Psoas muscle (tissue), 8 donors: ENCODE measurements at places on chromosomes 5 and 9. TPM values are rescaled to one million over a fixed set of nuclear protein-coding genes. Genes with fewer than 3 reads are reported as not detected.

DNA sequence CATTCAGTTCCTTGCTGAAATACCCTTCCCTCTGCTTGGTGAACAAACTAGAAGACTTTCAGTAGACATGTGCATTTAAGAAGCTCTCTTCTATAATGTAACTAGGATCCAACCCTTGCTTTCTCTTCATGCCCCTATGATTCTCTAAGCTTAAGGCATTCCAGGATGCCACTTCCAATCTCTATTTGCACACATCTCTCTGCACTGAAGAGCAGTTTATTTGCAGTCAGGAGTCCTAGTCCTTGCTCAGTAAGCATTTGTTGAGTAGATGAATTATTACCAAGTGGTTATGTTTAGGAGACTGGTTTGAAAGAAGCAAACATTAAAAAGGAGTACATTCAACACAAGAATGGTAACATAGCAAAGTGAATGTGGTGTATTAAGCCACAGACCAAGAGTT, 274.2 kb upstream of the KLF9 start:
- no peaks in the 10 kb centered on the region for H3K27me3 ChIP-seq
- no peak for DNase-seq
- no peaks in the 10 kb centered on the region for H3K36me3 ChIP-seq
- H3K4me3 ChIP-seq = no peak overlapping the region
- no peaks in the 10 kb centered on the region for H3K4me1 ChIP-seq

GRCh38 chr5:36393656-36394428, 92.1 kb upstream of the RANBP3L start:
- no peak overlapping the region for H3K27ac ChIP-seq
- DNase-seq = no peak
- no peaks in the 10 kb centered on the region for H3K4me1 ChIP-seq
- no peak overlapping the region for H3K4me3 ChIP-seq
- H3K27me3 ChIP-seq = no peaks in the 10 kb centered on the region

DNA sequence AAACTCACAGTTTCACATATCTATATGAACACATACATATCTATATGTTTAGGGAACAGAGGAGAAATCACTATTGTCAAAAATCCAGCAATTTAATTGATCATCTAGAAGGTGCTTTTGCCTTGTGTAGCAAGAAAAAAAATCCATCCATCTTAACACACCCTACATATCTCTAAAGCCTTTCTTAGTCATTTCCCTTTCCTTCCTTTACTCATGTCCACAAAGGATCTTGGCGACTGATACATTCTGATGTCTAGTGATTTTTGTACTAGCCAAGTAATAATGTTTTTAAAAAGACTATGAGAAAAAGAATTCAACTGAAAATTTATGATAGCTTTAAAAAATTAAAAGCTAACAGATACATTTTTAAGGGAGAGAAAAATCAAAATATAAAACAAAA, 22.5 kb downstream of the ZDHHC21 start:
- peaks cover 18% of the 10 kb centered on the region for H3K36me3 ChIP-seq
- no peak overlapping the region for H3K4me3 ChIP-seq
- no peak for DNase-seq
- no peaks in the 10 kb centered on the region for H3K4me1 ChIP-seq
- no peak overlapping the region for H3K27ac ChIP-seq
- H3K27me3 ChIP-seq = no peaks in the 10 kb centered on the region

DNA sequence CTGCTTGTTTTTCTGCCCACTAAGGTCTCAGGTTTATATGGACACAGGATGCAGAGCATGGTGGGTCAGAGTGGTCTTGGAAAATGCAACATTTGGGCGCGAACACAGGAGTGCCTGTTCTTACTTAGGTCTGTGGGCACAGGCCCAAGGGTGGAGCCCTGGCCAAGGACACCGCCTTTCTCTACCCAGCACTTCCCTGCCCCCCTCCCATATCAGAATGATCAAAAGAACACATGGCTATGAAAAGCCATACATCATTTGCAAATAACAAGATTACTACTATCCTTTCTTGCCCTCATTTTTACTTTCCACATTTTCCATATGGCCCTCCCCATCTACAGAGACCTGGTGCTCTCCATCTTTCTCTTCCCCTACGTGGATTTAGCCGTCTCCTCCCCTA, 162.2 kb downstream of the ENC1 start:
- H3K36me3 ChIP-seq = no peaks in the 10 kb centered on the region
- H3K4me1 ChIP-seq = no peaks in the 10 kb centered on the region
- no peaks in the 10 kb centered on the region for H3K27me3 ChIP-seq
- no peak for DNase-seq

DNA sequence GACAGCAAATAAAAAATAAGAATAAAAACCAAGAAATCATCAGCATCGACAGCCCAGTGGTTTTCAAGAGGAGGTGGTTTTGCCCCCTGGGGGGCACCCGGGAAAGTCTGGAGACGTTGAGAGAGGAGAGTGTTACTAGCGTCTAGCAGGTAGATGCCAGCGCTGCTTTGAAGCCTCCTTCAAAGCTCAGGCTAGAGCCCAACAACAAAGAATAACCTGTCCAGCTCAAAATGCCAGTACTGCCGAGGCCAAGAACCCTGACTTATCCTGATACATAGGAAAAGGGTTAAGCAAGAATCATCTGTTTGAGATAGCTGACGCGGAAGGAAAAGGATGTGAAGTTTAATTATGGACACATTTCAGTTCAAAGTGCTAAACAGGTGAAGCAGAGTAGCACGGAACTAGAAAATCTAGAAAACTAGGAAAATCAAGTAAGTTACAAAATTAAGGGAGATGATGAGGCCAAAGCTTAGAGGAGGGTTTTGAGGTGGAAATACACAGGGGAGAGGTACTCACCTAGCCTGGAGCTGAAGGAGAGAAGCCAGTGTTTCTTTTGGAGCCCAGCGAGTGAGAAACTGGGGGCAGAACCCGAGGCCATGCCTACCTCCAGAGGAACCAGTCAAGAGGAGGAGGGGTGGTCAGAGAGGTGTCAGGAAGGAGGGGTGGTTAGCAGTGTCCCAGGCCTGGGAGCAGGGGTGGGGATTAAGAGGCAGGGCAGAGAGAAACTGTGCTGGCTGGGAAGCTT, 121.0 kb upstream of the RETREG1 start:
- H3K27me3 ChIP-seq = no peaks in the 10 kb centered on the region
- H3K27ac ChIP-seq = no peak overlapping the region
- no peaks in the 10 kb centered on the region for H3K4me1 ChIP-seq
- no peaks in the 10 kb centered on the region for H3K36me3 ChIP-seq

DNA sequence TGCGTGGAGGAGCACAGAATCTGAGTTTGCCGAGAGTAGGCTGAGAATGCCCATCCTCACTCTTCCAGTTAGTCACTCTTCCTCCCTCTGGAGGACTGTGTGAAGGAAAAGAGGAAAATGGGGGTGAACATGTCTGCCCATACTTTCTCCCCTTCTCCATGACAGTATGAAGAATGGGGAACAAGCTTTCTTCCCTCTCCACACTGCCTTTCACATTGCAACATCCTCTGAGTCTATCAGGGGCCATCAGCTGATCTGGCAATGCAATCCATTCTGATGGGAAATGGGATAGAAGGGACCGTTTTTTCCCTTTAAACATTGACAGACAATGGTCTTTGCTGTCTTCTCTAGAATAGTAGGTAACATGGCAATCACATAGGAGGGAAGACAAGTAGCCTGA, 56.8 kb downstream of the UGCG start:
- no peaks in the 10 kb centered on the region for H3K27me3 ChIP-seq
- H3K4me1 ChIP-seq = peaks cover 6% of the 10 kb centered on the region
- no peak overlapping the region for H3K4me3 ChIP-seq
- DNase-seq = no peak
- H3K27ac ChIP-seq = no peak overlapping the region
- H3K36me3 ChIP-seq = no peaks in the 10 kb centered on the region

DNA sequence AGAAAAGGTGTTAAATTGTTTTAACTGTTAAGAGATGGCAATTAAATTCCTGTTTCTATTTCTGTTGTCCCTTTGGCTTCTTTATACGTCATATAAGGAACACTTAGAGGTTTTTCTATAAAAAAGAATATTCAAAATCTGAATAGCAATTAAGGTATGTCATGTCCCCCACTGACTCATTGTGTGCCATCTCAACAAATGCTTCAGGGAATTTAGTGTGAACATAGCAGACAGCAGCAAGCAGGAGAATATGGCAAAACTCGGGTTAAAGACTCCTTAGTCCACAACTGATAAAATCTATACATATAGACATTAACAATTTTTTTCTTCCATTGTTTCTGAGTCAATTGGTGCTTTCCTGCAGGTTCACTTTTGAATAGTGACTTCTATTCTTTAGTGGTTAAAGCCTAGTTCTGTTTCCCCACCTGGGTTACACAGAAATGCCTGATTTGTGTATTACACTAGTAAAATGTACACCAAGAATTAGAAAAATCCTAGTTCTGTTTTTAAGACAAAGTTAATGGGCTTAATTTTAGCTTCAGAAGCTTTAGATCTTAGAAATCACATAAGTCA, 17.9 kb upstream of the RPS23 start:
- H3K4me1 ChIP-seq = no peaks in the 10 kb centered on the region
- H3K27me3 ChIP-seq = no peaks in the 10 kb centered on the region
- no peak overlapping the region for H3K27ac ChIP-seq
- no peaks in the 10 kb centered on the region for H3K36me3 ChIP-seq

- DNase-seq = no peak
- peaks cover 15% of the 10 kb centered on the region for H3K36me3 ChIP-seq
- H3K27ac ChIP-seq = peak overlapping the region; percentile 63
- no peaks in the 10 kb centered on the region for H3K27me3 ChIP-seq
- peaks cover 60% of the 10 kb centered on the region for H3K4me1 ChIP-seq
Observed at GRCh38 chr5:179832039-179832745, 11.5 kb downstream of the SQSTM1 start.

DNA sequence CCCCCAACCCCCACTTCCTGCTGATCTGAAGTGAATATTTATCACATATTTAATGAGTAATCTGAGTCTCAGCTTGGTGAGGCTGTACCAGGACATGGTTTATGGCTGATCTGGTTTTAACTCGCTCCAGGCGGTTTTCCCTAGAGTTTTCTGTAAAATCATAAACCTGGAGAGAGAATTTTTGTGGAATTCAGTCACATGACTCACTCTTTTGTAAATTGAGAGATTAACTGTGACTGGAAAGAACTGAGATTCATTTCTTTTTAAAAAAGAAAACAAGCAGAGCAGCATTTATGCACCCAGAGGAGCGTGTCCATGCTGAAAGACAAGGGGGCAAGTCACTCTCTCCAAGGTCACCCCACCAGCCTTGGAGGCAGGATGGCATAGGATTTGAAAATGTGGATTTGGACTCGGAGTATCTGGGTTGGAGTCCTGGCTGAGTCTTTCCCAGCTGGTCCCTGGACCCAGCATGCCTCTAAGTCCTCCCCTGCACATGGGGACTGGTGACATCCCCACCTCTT, 81.8 kb downstream of the ZNF618 start:
- no peaks in the 10 kb centered on the region for H3K27me3 ChIP-seq
- DNase-seq = no peak
- peaks cover 6% of the 10 kb centered on the region for H3K4me1 ChIP-seq
- H3K4me3 ChIP-seq = no peak overlapping the region

The TLX3 gene
- not detected for total RNA-seq

The GABRB2 gene
- 0.21 TPM for total RNA-seq

The SYNPO gene
- total RNA-seq = 447 TPM

The PLAC8L1 gene
- total RNA-seq = 0.64 TPM
